ENCODE measurements at places on chromosomes 3 and 15.

DNA sequence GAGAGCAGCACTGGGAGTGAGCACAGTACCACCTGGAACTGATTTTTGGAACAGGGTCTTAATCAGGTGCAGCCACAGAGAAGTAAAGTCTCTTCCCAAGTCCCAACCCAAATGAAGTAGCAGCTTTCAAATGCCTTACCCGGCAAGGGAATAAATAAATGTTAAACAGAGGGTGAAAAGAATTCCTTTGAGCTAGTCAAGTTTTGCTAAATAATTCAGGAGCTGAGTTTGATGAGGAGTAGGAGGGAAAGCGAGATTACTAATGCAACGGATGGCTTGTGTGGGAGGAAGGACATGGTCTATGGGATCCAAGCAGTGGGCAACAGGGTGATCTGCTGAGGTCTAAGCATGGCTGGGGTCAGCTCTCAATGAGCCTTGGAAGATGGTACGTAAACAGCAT lies 204.5 kb upstream of the ST8SIA2 start:
- no peak overlapping the region for H3K4me3 ChIP-seq
- DNase-seq, result no peak
- no peaks in the 10 kb centered on the region for H3K4me1 ChIP-seq
- H3K36me3 ChIP-seq, result no peaks in the 10 kb centered on the region
- no peaks in the 10 kb centered on the region for H3K27me3 ChIP-seq

- DNase-seq, result peak; percentile 72
- no peaks in the 10 kb centered on the region for H3K27me3 ChIP-seq
- peaks cover 50% of the 10 kb centered on the region for H3K36me3 ChIP-seq
Observed at GRCh38 chr15:40016224-40016865, 22.6 kb downstream of the SRP14 start.

GRCh38 chr3:59065240-59065639 lies 15.4 kb upstream of the CFAP20DC start:
- no peaks in the 10 kb centered on the region for H3K27me3 ChIP-seq
- no peak overlapping the region for H3K4me3 ChIP-seq
- no peak overlapping the region for H3K27ac ChIP-seq
- H3K36me3 ChIP-seq, result no peaks in the 10 kb centered on the region
- H3K4me1 ChIP-seq, result 0 out of 2 replicates have a peak, but pooled peaks cover 1% of the 10 kb centered on the region
- no peak for DNase-seq

GRCh38 chr3:98744283-98744682 lies 18.9 kb upstream of the ST3GAL6 start:
- no peaks in the 10 kb centered on the region for H3K27me3 ChIP-seq
- no peak overlapping the region for H3K4me3 ChIP-seq
- no peak for DNase-seq
- no peaks in the 10 kb centered on the region for H3K36me3 ChIP-seq
- H3K27ac ChIP-seq, result no peak overlapping the region
- no peaks in the 10 kb centered on the region for H3K4me1 ChIP-seq

- H3K4me1 ChIP-seq, result peaks cover 2% of the 10 kb centered on the region
- no peaks in the 10 kb centered on the region for H3K27me3 ChIP-seq
- no peak overlapping the region for H3K4me3 ChIP-seq
- DNase-seq, result no peak
Observed at GRCh38 chr15:25742776-25743547, 120.2 kb downstream of the ATP10A start.

DNA sequence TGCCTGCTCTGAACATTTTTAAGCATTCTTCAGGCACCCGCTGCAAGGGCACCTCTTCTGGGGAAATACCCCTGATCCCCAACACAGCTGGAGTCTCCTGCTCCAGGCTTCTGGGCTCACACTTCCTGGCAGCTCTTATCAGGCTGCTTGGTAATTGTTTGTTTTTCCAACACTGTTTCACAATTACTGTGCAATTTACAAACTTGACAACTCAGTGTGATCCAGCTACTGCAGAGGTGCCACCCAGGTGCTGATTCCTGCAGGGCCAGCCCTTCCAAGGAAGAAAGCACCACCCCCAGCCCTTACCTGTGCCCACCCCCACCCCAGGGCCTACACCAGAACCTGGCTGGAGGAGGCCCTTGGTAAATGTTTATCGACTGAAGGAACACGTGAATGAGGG lies 66.5 kb downstream of the MAGEF1 start:
- H3K27ac ChIP-seq, result no peak overlapping the region
- H3K4me3 ChIP-seq, result no peak overlapping the region

Measured in IMR-90 (cell line).